Stimulated activated CD8-positive, alpha-beta memory T cell treated with anti-CD3 and anti-CD28 coated beads, Interleukin-15, amount 100 ng/mL, for 4 hours (primary cell): ENCODE measurements at places on chromosomes 3 and 15.

GRCh38 chr3:59374091-59374817, 324.4 kb upstream of the CFAP20DC start:
- no peak for DNase-seq

- no peak for DNase-seq
These were observed 179.1 kb downstream of the AKAP13 start for GRCh38 chr15:85559530-85559929.

- DNase-seq = no peak
These were observed 168.2 kb downstream of the MBNL1 start for GRCh38 chr3:152436707-152437590.

DNA sequence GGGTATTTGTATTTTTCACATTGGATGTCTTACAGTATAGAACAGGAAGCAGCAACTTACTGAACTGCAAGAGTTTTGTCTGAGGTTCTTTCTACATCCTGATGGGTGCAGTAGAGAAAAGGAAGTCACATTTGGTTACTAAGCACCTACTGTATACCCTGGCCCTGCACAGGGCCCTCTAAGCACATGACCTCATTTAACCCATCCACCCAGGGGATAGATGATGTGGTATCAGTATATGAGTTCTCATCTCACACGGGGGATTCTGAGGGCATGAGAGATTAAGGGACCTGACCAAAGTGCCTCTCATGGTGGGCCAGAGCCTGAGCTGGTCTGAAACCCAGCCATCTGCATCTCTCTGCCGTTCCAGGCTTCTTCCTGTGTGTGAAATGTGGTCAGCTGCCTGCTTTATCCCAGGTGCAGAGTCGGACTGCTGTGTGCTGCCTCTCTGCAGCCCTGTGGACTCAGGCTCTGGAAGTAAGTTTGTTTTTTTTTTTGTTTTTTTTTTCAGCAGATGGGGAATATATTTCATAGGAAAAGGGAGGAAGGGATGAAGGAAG, 17.9 kb downstream of the SLC6A11 start:
- no peak for DNase-seq

- no peak for DNase-seq
These were observed 10.7 kb downstream of the KIF23 start for GRCh38 chr15:69424748-69425413.

GRCh38 chr3:175486255-175486654, 627.1 kb downstream of the NAALADL2 start:
- DNase-seq = no peak

DNA sequence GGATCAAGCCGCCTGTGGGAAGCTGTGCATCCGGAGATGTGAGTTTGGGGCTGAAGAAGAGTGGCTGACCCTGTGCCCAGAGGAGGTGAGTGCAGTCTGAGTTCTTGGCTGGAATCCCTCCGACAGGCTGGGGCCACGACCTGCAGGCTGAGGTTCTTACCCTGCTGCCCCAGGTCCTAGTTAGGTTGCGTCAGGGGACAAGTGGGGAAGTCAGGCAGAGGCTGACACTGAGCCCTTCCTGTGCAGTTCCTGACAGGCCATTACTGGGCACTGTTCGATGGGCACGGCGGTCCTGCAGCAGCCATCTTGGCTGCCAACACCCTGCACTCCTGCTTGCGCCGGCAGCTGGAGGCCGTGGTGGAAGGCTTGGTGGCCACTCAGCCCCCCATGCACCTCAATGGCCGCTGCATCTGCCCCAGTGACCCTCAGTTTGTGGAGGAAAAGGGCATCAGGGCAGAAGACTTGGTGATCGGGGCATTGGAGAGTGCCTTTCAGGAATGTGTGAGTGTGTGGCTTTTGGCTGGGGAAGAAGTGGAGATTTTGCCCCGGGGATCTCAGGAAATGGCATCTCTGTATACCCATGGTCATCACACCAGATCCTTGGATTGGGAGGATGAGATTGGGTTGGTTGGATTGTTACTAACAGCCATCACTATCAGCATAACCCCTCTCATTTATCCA, 1.3 kb downstream of the PPM1M start:
- DNase-seq = no peak
